ENCODE measurements at places on chromosomes 12 and 14.

- DNase-seq, result peak; percentile 19
These were observed 35.1 kb downstream of the TMBIM6 start for GRCh38 chr12:49776413-49776812.

DNA sequence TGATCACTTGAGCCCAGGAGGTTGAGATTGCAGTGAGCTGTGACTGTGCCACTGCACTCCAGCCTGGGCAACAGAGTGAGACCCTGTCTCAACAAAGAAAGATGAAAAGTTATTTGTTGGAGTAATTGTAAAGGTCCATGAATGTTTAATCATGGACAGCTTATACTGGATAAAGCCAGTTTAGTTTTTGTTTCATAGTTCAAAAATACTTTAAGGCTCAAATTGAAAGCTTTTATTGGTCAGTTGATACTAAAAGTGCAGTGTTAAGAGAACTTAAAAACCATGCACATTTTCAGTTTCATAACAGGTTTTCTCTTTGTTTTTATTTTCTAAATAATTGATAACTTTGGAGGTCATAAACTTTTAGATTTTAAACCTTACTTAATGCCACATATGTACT is 108.4 kb downstream of the MON2 start:
- no peak for DNase-seq

- no peak for DNase-seq
These were observed 23.7 kb upstream of the YLPM1 start for GRCh38 chr14:74739293-74740030.

- no peak for DNase-seq
These were observed 20.4 kb upstream of the LRTM2 start for GRCh38 chr12:1799882-1800400.

- DNase-seq, result no peak
These were observed 39.4 kb upstream of the BTG1 start for GRCh38 chr12:92185052-92185451.

DNA sequence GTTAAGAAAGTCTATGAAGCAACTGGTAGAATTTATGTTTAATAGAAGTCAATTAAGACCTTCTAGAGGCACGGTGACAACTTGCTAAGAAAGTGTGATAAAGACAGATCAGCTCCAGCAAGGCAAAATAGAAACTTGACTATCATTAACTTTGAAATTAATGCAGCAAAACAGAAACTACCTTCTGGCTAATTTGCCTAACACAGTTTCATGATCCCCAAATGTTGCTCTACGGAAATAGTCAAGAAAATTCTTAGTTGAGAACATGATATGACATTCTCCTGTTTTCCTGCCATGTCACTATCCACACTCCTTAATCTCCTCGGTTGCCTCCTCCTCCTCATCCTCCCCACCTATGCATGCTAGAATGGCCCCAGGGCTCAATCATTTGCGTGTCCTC is 4.2 kb downstream of the DENND5B start:
- no peak for DNase-seq

DNA sequence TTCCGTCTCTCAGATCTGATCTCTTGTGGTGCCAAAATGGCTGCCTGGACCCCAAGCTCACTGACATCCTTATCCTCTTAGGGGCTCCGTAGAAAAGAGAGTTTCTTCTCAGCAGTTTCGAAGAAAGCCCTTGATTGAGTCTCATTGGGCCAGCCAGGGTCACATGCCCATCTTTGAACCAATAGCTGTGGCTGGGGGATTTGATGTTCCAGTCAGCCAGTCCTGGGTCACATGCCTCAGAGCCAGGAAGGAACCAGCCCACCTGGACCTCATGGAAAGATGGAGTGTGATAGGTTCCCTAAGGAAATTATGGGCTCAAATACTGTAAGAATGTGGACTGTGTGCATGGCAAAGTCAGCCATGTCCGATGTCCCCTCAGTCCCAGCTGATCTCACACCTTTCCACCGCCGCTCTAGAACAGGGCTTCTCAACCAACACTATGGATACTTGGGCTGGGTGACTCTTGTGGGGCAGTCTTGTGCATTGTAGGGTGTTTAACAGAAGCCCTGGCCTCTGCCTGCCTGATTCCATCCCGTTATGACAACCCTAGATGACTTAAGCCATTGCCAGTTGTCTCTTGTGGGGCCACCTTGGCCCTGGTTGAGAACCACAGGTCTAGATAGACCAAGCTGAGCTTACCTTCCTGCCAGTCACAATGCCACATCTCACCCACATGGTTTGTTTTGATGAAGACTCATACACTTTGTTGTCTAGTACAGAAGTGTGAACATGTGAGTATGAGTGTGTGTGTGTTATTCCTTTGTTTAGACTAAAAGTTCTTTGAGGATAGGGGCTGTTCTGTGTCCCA is 163.9 kb downstream of the ADGRD1 start:
- no peak for DNase-seq

DNA sequence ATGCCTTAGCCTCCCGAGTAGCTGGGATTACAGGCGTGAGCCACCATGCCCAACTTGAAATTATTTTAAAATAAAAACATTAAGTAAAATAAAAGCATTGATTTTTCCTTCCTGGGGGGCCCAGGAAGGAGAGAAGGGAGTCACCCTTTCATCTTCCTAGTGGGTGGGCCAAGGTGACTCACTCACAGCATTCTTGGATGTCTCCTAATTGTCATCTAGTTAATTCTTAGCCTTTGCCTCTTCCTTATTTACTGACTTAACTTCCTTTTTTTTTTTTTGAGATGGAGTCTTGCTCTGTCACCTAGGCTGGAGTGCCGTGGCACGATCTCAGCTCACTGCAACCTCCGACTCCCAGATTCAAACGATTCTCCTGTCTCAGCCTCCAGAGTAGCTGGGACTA is 29.2 kb downstream of the TMEM120B start:
- no peak for DNase-seq

- DNase-seq, result no peak
These were observed 44.5 kb upstream of the ZDHHC17 start for GRCh38 chr12:76719171-76720041.

DNA sequence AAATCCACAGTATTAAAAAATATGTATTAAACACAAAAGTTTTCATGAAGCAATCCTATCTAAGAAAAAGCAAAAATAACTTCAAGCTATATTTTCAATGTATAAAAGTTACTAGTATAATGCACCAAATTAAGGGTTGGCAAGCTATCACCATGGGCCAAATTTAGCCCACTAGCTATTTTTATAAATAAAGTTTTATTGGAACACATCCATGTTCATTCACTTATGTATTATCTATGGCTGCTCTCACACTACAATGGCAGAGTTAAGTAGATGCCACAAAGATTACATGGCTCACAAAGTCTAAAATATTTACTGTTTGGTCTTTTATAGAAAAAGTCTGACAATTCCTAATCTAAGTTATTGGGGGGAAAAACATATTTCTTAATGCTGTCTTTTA is 17.6 kb downstream of the KLHL28 start:
- DNase-seq, result no peak

DNA sequence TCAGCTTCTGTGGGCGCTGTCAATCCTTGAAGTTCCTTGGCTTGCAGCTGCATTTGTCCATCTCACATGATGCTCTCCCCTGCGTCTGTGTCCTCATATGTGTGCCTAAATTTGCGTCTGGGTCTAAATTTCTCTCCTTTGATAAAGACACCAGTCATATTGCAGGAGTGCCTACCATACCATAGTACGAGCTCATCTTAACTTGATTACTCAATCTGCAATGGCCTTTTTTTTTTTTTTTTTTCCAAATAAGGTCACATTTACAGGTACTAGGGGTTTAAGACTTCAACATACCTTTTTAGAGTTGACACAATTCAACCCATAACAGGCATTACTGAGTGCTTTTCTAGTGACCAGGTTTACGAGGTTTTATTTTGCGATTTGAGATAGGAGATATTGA is 233.3 kb upstream of the TBX3 start:
- DNase-seq, result no peak

GRCh38 chr14:38197001-38197783 is 10.5 kb upstream of the SSTR1 start:
- DNase-seq, result no peak

DNA sequence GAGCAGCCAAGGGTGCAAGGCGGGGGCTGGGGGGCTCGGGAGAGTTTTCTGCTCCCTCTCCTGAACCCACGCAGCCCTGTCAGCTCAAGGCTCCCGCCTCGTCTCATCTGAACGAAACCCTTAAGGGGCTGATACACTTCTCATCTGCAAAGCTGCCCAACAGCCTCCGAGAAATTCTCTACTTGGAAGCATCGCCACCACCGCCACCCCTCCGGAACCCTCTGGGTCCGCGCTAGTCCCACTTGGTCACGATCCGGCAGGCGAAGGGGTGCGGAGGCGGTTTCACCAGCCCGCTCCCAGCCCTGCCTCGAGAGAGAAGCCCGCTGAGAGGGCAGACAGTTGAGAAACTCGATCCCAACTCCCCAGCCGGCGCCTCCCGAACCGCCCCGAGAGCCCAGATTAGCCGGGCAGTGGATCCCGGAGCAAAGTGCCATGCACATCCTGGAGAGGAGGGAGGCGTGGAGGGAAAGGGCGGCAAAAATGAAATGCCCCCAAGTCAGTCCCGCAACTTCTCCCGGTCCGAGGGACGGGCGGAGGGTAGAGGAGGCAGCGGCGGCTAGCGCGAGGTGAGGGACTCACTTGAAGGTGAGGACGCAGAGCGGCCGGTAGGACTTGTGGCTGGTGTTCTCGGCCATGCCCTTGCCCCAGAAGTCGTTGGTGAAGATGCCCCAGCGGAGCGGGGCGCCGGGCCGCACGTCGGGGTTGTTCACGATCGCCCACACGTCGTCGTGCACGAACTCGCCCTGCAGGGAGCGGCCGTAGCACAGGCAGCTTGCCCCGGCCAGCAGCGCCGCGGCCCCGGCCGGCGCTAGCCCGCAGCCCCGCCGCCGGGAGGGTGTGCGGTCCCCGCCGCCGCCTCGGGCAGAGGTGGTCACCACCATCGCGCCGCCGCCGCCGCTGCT is 620 bp downstream of the TMTC1 start:
- DNase-seq, result no peak

DNA sequence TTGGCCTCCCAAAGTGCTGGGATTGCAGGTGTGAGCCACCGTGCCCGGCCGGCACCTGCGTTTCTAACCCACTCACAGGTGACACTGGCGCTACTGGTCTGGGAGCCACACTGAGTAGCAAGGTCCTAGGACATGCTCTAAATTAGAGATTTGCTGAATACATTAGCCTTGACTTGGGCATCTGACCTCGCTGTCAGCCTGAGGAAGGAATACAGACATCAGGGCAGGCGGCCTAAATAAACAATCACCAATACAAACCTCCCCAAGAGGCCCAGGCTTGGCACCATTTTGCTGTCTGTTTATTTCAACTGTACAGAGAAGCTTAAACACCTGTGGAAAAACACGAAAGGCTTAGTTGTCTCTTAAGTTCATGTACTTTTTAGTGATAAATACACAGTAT is 27.5 kb downstream of the P2RX4 start:
- no peak for DNase-seq

- DNase-seq, result no peak
These were observed 98.5 kb downstream of the ETV6 start for GRCh38 chr12:11747969-11748368.

DNA sequence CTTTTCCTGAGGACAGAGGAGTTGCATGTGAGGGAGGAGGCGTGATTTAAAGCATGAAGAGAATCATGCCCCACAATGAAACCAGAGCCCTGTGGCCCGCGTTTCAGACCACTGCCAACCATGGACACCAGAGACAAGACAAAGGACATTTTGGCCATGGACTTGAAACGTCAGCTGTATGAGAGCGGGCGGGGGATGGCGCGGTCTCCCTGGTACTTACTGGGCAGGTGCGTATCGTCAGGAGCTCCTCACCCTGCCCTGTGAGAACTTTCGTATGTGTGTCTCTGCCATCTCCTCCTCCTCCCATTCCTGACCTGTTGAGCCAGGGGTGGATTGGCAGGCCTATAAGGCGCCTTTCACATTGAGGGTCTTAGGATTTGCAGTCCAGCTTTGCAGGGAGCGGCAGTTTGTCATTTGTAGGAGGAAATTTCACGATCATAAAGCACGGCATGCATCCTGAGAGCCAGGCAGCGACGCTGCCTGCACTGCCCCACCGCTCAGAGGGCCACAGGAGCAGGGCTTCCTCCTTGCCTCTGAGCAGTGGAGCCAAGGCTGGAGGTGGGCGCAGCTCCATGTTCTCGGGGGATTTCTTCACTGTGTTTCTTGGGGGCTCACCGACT is 22.2 kb downstream of the SFSWAP start:
- no peak for DNase-seq

DNA sequence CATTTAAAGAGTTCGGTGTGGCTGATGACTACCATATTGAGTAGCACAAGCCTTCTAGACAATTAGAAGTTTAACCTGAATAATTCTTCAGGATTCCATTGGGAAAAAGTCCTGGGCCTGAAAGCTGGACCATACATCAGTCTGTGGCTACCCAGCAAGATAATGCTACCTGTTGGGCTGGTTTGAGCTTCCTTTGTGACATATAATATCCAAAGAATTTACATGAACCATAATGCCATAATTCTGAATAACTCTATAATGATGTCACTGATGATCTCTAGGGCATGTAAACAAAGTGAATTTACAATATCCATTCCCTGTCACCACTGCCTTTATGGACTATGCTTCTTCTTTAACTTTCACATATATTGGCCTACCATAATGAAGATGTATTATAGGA is 3.8 kb upstream of the YBX3 start:
- no peak for DNase-seq

GRCh38 chr14:100363053-100363452 is 39.9 kb downstream of the SLC25A47 start:
- DNase-seq, result no peak

DNA sequence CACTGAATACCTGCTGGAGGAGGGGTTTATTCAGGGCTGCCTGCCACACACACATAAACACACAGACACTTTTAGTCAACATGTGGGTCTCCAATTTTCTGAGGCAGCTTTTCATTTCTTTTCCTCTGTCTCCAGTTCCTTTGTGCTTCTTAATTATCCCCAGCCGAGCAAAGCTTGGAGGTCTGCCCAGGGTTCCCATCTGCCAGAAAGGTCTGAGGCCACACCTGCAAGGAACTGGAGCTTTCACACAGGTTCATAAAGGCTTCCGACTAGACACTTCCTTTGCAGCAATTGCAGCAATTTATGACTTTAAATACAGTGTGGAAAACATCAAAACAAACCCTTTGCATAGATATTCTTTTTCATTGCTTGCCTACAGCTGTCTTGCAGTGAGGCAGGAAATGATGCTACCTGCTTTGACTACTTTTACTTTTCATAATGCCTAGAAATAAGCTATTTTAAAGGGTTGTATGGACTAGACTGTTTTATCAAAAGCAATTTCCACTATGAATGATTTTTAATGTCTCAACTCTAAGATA is 1318.9 kb downstream of the AACS start:
- no peak for DNase-seq

- DNase-seq, result no peak
These were observed 93.8 kb downstream of the MED13L start for GRCh38 chr12:116183741-116184141.

DNA sequence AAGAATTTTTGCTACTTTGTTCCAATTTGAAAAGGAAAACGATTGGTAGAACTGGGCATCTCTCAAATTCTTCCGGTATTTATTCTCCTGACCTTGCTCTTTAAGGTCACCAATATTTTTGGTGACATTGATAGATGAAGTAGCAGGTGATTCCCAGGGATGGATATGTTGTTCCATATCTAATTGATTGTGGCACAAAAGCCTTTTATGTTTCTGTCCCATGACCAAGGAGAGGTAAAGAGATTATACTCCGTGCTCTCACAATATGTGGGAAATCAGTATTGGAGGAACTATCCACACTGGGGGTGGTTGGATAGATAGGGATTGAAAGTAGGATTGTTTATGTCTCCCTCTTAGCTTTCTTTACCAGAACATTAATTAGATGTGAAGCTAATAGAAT is 61.7 kb upstream of the LRIG3 start:
- DNase-seq, result no peak

GRCh38 chr12:53725824-53726223 is 1.4 kb downstream of the CALCOCO1 start:
- DNase-seq, result no peak
